Tibial nerve (tissue), 4 donors: ENCODE measurements at places on chromosomes 6 and 20. TPM values are rescaled to one million over a fixed set of nuclear protein-coding genes. Genes with fewer than 3 reads are reported as not detected.

NAA20 gene
- 27.2 TPM for total RNA-seq

- H3K27me3 ChIP-seq, result no peaks in the 10 kb centered on the region
- DNase-seq, result no peak
- H3K36me3 ChIP-seq, result no peaks in the 10 kb centered on the region
- no peak overlapping the region for H3K4me3 ChIP-seq
Measured at GRCh38 chr20:10367693-10367942, 66.4 kb downstream of the MKKS start.

- H3K36me3 ChIP-seq, result peaks cover 26% of the 10 kb centered on the region
- no peak overlapping the region for H3K4me3 ChIP-seq
- H3K4me1 ChIP-seq, result no peaks in the 10 kb centered on the region
Measured at GRCh38 chr6:75233092-75233615, 10.4 kb downstream of the COX7A2 start.

GRCh38 chr6:137497721-137498463 is 3.7 kb upstream of the OLIG3 start:
- no peak overlapping the region for H3K27ac ChIP-seq
- peaks cover 4% of the 10 kb centered on the region for H3K27me3 ChIP-seq
- DNase-seq, result no peak
- no peaks in the 10 kb centered on the region for H3K36me3 ChIP-seq
- H3K4me1 ChIP-seq, result peaks cover 53% of the 10 kb centered on the region

- no peak overlapping the region for H3K4me3 ChIP-seq
- no peak for DNase-seq
- H3K27ac ChIP-seq, result no peak overlapping the region
- H3K4me1 ChIP-seq, result peaks cover 10% of the 10 kb centered on the region
- H3K36me3 ChIP-seq, result peaks cover 91% of the 10 kb centered on the region
- H3K27me3 ChIP-seq, result no peaks in the 10 kb centered on the region
Measured at GRCh38 chr6:15519681-15520080, 143.1 kb downstream of the DTNBP1 start.

- H3K4me1 ChIP-seq, result no peaks in the 10 kb centered on the region
- no peak for DNase-seq
- no peak overlapping the region for H3K27ac ChIP-seq
- no peaks in the 10 kb centered on the region for H3K36me3 ChIP-seq
- H3K27me3 ChIP-seq, result no peaks in the 10 kb centered on the region
- no peak overlapping the region for H3K4me3 ChIP-seq
Measured at GRCh38 chr6:74632196-74632875, 573.5 kb downstream of the COL12A1 start.

DNA sequence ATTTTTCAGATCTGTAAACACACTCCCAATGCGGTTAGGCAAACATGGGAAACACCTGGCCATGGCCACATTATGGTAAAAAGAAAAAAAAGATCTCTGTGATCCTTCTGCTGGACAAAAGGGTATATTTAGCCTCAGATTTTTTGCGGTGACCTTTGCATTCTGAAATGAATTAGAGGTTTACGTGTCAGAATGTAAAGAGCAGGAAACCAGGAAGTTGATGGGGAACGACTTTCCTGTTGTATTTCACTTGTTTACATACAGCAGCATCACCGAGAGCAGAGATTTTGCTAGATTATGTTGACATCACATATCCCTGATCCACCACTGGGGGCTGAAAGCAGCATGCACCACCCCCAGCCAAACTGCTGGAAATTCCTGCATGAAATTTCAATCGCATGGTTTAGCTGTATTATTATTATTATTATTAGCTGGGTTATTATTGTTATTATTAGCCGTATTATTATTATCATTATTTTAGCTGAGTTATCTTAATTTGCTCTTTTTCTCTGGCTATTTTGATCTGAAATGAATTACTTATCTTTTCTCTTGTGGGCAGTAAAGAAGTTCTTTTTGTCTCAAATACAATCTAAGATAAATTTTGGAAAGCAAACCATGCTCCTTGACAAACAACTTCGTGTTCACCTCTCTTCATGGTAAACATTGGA is 189.4 kb downstream of the ZFP64 start:
- H3K36me3 ChIP-seq, result no peaks in the 10 kb centered on the region
- no peak overlapping the region for H3K4me3 ChIP-seq
- no peak overlapping the region for H3K27ac ChIP-seq
- no peak for DNase-seq

- H3K36me3 ChIP-seq, result no peaks in the 10 kb centered on the region
- H3K27ac ChIP-seq, result no peak overlapping the region
- H3K27me3 ChIP-seq, result no peaks in the 10 kb centered on the region
- DNase-seq, result no peak
Measured at GRCh38 chr6:141783585-141783984, 349.1 kb upstream of the GJE1 start.

- no peak overlapping the region for H3K4me3 ChIP-seq
- H3K36me3 ChIP-seq, result no peaks in the 10 kb centered on the region
- H3K27me3 ChIP-seq, result no peaks in the 10 kb centered on the region
- no peaks in the 10 kb centered on the region for H3K4me1 ChIP-seq
- DNase-seq, result no peak
Measured at GRCh38 chr20:36717657-36718056, 28.2 kb downstream of the NDRG3 start.

GRCh38 chr6:65790666-65791065 is 83.6 kb upstream of the EYS start:
- no peak for DNase-seq
- H3K36me3 ChIP-seq, result no peaks in the 10 kb centered on the region
- H3K4me3 ChIP-seq, result no peak overlapping the region
- no peaks in the 10 kb centered on the region for H3K27me3 ChIP-seq
- H3K27ac ChIP-seq, result no peak overlapping the region

GRCh38 chr6:134381959-134382358 is 64.0 kb upstream of the SGK1 start:
- no peak overlapping the region for H3K27ac ChIP-seq
- H3K36me3 ChIP-seq, result no peaks in the 10 kb centered on the region
- H3K27me3 ChIP-seq, result no peaks in the 10 kb centered on the region
- H3K4me1 ChIP-seq, result no peaks in the 10 kb centered on the region

- no peak for DNase-seq
- no peaks in the 10 kb centered on the region for H3K4me1 ChIP-seq
- H3K4me3 ChIP-seq, result no peak overlapping the region
- no peaks in the 10 kb centered on the region for H3K36me3 ChIP-seq
- no peak overlapping the region for H3K27ac ChIP-seq
Measured at GRCh38 chr6:105108631-105109262, 71.1 kb downstream of the POPDC3 start.
